T1000 (cell line): ENCODE measurements at places on chromosomes 1 and 21.

DNA sequence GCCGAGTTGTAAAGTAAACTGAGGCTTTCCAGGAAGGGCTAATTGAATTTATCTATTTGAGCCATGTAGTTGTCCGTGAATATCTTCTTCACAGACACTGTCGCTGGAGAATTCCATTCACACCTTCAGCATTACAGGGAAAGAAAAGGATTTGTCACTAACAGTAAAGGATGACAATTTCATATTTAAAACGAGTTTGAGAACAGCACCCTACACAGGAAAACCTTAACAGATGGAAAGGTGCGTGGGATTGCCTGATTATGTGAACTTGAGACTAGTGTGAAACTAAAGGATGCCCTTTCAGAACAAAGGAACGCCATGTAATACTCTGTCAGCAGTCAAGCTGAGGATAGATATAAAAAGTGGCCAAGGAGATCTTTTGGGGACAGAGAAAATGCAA lies 492.5 kb upstream of the ADGRL2 start:
- no peak for DNase-seq

DNA sequence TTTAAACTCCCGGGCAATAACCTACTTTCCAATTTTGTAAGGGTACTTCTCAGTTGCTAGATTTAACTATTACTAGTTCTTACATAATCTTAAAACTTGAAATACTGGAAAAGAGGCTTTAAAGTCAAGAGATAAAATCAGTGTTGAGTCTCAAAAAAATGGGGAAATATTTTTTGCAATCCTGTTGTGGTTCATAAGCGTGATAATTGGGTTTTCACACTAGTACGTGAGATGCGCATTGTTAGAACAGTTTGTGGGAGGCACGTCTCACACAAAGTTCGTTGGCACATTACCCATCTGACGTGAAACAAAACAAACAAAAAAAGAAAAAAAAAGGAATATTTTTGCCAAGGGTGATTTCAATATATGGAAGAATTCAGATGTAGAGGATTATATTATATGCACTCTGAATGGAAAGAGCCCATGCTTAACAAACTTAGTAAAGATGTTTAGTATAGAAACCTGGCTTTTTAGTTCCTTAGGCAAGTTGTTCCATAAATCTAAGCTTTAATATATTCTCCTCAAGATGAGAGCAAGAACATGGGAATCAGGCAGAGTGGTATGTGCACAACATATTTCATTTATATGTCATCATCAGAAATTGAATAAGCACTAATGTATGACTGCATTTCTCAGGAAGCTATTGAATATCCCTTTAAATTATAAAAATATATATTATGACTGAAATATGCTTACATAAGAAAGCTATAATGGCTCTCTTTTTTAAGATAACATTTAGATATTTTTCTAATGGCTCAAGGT lies 73.9 kb upstream of the TNFSF4 start:
- DNase-seq = no peak

DNA sequence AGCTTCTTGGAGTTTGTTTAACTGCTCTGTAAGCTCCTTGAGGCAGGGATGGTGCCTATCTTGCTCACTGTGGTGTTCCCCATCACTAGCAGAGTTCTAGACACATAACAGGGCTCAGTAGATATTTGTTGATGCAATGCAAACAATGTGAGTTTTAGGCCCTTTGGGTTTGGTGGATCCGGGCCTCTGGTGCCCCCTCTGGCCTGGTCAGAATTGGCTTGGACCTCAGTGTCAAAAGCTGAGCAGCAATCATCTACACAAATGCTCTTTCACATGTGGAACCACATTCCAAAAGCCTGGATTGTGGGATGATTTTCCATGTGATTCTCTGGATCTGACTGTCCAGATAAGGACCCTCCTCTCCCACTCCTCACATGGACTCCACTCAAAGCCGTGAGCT lies 53.4 kb upstream of the BCAR3 start:
- DNase-seq = no peak

- no peak for DNase-seq
These were observed 15.3 kb upstream of the FHAD1 start for GRCh38 chr1:15231714-15232201.

- DNase-seq = no peak
These were observed 19.7 kb downstream of the PTTG1IP start for GRCh38 chr21:44853601-44854390.

- no peak for DNase-seq
These were observed at the start of gene CHIT1 for GRCh38 chr1:203229471-203230135. Gene CHIT1, minus strand, starts transcription at chr1:203229673. Its CDS starts 37 bp downstream, at chr1:203229636.

- DNase-seq = no peak
These were observed 39.7 kb downstream of the UBE2U start for GRCh38 chr1:64242895-64243756.

DNA sequence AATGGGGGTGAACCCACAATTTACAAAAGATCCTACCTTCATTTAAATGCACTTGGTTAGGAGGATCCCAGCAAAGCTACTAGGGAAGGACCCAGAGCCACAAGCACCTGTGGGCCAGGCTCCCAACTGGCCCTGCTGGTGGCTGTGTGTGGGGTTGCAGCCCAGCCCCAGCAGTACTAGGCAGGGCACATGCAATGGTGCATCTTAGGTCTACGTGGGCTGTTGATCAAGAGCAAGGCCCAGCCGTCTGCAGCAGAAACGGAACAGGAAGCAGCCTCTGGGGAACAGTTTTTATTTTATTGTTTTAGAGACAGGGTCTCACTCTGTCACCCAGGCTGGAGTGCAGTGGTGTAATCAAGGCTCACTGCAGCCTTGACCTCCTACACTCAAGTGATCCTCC lies 134.1 kb upstream of the RAB4A start:
- DNase-seq = no peak

DNA sequence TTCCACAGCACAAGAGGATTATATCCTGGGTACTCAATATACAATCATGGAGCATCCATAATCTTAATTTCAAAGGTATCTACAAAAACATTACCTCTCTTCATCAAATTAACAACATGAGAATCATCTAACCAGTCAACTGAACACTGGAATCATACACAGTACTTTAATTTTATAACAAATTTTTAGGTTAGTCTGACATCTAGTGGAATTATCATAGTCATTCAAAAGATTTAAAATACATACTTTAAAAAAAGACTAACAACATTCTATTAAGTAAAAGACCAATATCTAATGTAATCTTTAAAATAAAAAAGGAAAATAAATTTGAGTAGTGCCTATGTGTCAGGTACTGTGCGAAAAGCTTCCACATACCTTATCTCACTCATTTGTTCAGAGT lies 16.8 kb upstream of the SH3GLB1 start:
- no peak for DNase-seq

DNA sequence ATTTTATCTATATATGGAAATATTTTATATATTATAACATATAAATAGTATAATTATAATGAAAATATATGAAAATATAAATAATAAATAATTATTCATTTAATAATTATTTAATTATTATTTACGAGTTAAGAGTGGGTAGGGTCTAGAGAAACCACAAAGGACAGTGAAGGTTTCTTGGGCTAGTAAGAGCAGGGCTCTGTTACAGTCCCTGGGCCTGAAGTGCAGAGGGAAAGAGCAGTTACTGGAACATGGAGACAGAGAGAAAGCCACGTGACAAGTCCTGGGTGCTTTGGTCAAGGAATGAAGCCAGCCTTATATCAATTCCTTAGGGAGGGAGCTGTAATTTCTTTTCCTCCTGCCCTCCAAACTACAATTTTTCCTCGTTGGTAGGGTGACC lies 117.2 kb upstream of the OLIG2 start:
- DNase-seq = no peak

DNA sequence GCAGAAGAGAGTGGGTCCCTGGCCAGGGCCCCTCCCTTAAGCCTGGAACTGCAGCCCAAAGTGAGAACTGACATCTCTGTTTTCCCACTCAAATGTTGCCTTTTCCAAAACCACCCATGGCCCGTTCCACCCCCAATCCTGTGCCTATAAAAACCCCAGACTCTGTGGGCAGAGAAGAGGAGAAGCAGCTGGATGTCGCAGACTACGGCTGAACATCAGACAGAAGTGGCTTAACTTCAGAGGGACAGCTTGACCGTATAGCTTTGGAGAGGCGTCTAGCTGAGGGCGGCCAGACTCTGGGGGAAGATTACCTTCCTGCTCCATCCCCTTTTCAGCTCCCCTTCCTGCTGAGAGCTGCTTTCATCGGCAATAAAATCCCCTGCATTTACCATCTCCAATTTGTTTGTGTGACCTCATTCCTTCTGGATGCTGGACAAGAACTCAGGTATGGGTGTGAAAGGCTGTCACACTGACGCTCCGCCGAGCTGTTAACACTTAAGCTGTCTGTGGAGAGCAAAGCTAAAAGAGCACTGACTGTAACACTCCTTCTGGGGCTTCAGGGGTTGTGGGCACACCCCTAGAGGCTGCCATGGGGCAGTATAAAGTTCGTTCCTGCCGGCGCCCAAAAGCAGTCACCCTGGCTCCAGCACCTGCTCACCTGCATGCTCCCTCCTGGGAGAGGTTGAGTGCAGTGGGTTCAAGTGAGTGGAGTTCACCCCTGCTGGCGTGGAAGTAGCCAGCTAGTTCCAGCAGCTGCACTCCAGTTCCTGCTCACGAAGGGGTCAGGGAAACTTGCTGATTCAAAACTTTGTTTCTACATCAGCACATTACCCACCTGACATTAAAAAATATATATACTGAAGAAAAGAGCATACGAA lies 19.6 kb upstream of the ERO1B start:
- no peak for DNase-seq

DNA sequence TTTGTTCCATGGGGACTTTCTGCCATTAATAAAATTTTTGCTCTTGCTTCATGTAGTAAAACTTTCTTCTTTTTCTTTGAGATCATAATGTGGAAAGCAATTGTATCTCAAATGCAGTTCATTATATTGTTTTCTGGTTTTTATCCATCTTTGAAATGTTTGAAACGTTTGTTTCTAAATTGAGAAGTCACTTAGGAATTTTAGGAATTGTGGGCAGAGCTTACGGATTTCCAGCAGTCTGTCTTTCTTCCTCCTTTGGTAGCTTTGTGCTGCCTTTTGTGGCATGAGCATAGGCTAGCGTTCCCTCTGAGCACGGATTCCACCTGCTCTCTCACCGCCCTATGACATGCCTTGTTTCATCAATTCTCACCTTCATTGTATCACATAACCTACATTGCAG lies 2.9 kb upstream of the ST6GALNAC5 start:
- no peak for DNase-seq

GRCh38 chr1:225747566-225747965 lies 30.1 kb upstream of the SRP9 start:
- no peak for DNase-seq

- no peak for DNase-seq
These were observed 258.5 kb downstream of the BRINP2 start for GRCh38 chr1:177429234-177429633.
